ENCODE measurements at places on chromosomes 6 and 20.

- no peak for DNase-seq
Measured at GRCh38 chr6:46056906-46057529, 41.4 kb upstream of the CLIC5 start.

GRCh38 chr6:163513570-163514166 lies 99.2 kb downstream of the QKI start:
- DNase-seq = no peak

DNA sequence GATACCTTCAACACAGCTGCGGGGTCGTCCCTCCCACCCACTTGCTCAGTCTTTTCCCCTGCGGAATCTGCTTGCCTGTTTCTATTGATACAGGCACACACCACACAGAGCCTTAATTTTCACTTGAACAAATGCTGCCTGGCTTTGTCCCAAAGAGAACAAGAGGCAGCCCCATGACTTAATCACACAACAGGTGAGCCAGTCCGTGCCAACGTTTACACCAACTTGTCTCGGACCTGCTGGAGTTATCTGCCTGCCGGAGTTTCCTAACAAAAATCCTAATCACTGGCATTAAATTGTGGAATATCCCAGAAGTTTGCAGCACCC lies 186.8 kb upstream of the RREB1 start:
- no peak for DNase-seq

DNA sequence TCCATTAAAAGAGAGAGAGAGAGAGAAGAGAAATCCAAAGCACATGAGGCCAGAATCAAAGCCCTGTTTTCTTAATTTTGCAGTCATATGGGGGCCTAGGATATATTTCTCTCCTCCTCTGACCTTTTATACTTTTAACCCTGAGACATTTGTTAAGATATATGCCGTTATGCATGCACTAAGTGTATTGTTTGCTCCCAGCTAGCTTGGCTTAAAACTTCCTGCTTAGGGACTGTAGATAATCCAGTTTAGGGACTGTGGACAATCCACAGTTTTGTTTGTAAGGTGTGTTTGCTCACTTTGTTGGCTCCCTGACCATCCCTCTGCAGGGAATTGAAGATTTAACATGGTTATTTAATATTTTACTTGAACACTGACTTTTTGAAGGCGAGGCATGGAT lies 166.3 kb upstream of the TSHZ2 start:
- DNase-seq = no peak

DNA sequence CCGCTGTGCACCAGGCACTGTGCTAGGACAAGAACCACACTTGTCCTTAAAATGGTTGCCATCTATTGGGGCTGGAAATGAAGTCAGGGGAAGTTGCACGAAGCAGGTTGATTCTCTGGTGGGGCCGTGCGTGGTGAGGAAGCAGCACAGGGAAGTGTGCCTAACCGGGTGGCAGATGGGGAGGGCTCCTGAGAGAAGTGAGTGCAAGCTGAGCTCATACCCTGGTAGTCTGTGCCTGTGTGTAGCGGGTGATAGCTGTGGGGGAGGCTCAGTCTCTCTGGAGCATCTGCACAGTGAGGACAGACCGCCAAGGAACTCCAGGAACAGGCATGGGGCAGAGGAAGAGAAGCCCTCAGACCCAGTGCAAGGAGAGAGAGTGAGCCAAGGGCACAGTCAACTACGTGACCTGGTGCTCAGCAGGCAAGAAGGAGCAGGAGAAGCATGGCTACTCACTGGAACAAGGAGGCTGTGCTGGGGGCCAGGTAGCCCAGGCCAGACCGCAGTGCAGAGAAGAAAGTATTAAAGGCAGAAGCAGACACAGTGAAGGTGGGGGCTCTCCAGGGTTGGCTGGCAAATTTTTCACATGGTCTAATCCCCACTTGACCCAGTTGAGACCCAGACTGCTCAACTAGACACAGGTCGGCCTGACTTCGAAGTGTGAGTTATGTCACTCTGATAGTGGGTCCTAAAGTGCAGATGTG lies 155.0 kb downstream of the CDH26 start:
- no peak for DNase-seq

DNA sequence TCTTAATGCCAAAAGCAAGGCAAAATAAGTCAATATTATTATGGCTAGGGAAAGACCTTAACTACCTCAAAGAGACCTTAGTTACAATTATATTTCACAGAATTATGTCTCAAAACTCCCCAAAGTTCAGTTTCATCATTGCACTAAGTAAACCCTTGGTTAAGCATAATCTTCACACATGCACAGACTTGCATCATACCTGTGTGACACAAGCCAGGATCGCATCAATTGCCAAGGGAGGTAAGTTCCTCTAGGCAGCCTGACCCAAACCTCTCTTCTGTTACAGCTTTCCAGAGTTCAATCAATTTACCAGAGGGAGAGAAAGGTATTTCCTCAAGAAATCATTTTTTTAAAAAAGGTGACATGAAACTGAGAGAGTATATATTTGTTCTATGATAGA lies 31.9 kb upstream of the PRSS35 start:
- DNase-seq = no peak

DNA sequence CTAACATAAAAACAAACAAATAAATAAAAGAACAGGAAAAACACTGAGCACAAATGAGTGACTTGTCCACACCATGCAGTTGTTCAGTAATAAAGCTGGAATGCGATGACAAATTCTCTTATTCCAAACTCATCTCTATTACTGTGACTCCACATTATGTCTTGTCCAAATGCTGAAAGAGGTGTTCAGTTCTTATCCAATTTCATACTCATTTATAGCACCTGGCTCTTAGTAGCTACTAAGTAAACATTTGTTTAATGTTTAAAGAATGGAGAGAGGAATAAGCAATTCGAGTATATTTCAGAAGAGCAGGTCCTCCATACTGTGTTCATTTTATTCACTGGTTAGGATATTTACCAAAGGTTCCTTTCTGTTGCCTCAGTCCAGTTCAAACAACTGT lies 439.0 kb upstream of the JAG1 start:
- no peak for DNase-seq

DNA sequence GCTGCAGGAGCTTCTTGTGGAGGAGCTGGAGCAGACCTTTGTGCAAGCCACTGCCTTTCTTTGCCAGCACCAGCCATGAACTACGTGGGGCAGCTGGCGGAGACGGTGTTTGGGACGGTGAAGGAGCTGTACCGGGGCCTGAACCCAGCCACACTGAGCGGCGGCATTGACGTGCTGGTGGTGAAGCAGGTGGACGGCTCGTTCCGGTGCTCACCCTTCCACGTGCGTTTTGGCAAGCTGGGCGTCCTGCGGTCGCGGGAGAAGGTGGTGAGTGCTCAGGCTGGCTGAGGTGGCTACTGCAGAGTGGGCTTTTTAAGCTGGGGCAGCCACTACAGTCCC lies 5.1 kb downstream of the LPIN3 start:
- DNase-seq = no peak

DNA sequence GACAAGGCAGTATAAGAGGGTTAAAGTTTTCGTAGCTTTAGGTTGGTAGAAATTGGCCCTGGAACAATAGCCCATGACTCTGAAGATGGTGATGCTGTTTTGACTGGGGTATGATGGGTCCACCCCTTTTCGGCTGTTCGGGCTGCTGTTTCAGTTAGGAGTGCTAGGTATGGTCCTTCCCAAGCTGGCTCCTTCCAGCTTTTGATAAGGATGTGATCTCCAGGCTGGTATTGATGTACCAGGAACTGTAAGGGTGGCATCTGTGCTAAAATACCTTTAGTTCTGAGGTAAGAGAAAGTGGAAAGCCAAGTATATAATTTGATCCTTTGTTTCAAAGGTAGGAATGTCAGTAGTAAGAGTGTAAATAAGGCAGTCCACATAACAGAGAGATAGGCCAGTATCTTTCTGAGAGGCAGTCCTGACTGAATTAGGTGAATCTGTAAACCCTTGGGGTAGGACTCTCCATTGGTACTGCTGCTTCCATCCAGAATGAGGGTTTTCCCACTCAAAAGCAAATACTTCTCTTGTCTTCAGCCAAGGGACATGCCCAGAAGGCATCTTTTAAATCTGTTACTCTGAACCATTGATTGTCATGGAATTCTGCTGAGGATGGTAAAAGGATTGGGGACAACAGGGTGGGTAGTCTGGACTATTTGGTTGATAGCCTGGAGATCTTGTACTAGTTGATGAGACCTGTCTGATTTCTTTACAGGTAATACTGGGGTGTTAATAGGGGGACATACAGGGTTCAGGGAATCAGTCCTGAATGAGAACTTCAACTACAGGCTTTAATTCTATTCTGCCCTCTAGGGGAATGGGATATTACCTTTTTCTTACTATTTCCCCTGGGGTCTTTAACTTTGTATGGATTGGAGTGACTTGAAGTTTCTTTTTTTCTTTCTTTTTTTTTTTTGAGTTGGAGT lies 6.1 kb upstream of the ZNFX1 start:
- no peak for DNase-seq

GRCh38 chr20:259981-260380 lies 2.5 kb downstream of the DEFB132 start:
- no peak for DNase-seq

DNA sequence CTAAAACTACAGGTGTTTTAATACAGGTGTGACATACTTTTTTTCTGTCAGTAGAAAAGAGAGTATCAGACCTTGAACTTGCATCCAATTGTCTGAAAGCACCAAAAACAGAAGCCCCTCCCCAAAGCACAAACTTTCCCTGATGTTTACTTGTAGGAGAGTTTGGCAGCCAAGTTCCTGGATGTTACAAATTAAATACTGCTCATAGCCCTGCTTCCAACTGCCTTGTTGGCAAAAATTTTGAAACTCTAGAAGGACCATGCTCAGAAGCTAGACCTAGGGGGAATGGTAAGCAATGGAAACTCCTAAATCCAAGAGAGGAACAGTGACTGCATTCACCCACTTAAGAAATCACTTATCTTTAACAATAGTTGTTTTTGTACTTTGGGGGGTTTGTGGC lies 17.0 kb upstream of the ARG1 start:
- no peak for DNase-seq

DNA sequence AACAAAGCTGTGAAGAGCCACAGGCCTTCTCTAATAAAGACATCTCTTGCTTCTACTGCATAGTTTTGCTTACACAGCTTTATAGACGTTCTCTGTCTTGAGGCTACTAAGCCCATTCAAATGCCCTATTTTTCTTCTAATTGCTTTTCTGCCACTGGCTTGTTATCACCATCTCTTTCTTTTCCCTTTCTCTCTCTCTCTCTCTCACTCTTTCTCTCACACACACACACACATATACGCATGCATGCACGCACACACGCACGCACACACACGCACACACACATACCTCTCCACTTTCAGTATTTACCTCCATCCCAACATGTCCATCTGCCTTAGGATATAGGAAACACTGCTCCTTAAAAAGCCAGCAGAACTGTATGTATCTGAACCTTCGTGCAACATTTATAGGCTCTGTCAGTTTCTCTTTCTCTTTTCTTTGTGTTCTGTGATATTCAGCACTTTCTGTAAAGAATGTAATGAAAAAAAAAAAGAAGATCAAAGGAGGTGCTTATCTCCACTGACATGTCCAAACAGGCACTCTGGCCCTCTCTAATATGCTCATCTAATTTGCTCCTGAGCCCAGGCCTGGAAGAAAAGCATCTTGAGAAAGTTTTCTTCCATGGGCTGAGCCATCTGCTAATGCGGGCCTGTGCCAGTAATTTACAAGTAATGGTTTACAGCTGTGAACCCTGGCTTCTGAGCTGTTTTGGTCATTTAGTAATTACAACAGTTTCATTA lies 1046.7 kb upstream of the MAP3K7 start:
- DNase-seq = no peak

GRCh38 chr6:40135491-40136072 lies 201.3 kb upstream of the MOCS1 start:
- no peak for DNase-seq

DNA sequence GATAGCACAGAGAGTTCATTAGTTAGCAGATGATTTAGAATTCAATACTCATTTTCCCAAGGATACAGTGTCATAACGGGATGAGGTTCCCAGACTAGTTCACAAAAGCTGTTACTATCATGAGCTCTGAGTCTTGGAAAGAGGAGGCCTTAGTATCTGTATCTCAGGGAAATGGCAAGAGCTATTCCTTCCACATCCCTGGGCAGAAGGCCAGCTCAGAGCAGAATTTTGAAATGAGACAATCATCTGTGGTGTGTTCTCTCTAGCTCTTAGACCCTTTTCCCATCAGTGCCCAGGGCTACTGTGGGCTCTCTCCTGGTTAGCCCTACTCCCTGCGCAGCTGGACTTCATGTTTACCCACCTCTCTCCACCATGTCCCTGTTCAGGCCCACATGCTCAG lies 64.5 kb downstream of the JAG1 start:
- no peak for DNase-seq

DNA sequence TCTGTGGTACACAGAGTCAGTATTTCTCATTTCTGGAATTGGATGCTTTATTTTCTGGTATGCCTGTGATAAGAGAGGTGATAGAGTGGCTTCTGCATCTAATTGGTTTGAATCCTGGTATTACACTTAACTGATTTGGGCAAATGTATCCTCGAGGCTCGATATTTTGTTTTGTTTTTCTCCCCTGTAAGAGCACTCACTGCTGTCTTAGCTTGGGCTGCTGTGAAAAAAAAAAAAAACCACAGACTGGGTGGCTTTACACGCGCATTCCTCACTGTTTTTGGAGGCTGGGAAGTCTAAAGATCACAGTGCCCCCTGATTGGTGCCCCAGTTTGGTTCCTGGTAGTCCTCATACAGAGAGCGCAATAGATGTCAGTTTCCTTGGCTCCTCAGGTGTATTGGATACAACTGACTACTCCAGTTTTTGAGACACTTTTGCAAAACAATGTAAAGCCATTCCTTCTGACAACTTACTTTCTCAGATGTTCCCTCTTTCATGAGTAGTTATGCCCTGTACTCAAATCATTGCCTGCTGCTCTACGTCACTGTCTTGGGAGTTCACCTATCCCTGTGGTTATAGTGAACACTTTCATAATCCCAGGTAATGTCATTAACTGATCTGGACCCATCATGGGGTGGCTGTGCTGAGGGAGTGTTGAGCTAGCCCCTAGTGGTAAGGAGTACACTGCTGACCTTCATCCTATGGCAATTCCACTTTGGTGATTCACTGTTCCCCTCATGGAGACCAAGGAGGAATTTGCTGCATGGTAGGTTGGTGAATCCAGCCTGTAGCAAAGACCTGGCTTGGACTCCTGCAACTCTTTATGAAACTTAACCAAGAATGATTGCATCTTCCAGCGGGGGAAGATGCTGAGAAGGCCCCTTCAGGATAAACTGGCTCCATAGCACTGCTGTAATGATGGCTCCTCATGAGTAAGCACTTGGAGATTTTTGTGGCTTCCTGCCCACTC lies 3.5 kb upstream of the ACAT2 start:
- DNase-seq = no peak

DNA sequence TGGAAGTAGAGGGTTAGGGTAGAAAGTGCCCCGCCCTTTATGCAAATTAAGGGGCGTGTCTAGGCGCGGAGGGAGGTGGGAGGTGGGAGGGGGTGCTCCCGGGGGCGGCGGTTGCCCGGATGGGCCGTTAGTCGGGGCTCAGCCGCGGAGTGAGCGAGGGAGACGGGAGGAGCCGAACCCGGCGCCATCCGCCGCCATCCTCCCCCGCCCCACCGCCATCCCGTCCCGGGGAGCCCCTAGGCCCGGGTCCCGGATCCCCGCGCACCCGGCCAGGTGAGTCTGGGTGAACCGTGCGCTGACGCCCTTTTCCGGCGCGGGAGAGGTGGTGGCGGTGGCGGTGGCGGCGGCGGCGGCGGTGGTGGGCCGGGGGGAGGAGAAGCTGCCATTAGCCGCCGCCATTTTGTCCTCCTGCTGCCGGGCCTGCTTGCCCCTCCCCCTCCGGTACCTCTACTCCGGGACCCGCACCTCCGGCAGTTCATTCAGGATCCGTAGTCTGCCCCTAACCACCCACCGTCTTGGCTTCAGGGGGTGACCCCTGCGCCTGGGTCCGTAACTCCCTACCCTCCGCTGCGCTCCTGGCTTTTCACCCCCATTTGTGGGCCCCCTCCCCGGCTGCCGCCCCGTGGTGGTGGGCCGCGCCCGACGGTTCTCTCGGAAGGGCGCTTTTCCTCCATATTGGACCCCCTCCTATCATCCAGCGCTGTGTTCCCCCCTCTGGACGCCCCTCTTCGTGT lies at the start of gene PRRC2A:
Gene PRRC2A (plus strand): TSS at position 130 of the 734 bp plus-strand sequence. CDS start 2,075 bp downstream, outside the sequence.
- DNase-seq = no peak
